ENCODE measurements at places on chromosomes 5 and 9.
A peak's percentile ranks its signal among the peaks of the same experiment; 100 is the strongest.

DNA sequence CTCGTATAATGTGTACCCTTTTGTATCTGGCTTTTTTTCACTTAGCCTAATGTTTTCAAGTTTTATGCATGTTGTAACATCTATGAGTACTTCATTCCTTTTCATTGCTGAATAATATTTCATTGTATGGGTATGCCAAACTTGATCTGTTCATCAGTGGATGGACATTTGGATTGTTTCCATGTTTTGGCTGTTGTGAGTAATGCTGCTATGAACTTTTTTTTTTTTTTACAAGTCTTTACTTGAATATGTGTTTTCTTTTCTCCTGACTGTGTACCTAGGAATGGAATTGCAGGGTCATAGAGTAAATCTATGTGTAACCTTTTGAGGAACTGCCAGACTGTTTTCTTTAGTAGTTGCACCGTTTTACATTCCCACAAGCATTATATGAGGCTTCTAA, 52.4 kb downstream of the MTREX start:
- DNase-seq: no peak

GRCh38 chr5:122576256-122577016, 198.4 kb upstream of the SNX2 start:
- no peak for DNase-seq

GRCh38 chr5:170896779-170897178, 35.0 kb downstream of the RANBP17 start:
- DNase-seq: peak; percentile 58

GRCh38 chr9:86511614-86512360, 157.6 kb upstream of the TUT7 start:
- DNase-seq: no peak

GRCh38 chr5:17279487-17279886, 62.1 kb downstream of the BASP1 start:
- no peak for DNase-seq

DNA sequence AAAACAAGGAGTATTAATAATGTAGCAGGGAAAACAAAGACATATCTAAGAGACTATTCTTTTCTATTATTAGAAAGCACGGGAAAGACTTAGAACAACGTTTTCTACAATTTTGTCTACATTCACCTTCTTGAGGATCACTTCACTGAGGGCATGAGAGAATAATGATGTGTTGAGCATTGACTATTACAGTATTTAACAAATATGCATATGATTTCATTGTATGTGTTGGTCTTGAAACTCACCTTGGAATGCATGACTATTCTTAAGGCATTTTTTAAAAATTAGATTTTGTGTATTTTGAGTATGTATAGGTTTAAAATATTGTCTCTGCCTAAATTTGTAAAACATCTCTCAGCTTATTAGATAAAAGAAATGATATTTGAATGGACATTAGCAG, 1.2 kb downstream of the FSD1L start:
- DNase-seq: no peak

- DNase-seq: no peak
These were observed 113.8 kb downstream of the RAPGEF6 start for GRCh38 chr5:131521252-131521651.

GRCh38 chr9:15480028-15480427, 30.7 kb downstream of the PSIP1 start:
- DNase-seq: no peak

- DNase-seq: no peak
These were observed 48.1 kb upstream of the FCN1 start for GRCh38 chr9:134965851-134966250.

GRCh38 chr9:81902196-81902595, 26.0 kb upstream of the SPATA31D4 start:
- no peak for DNase-seq

GRCh38 chr5:82922086-82922734, 155.0 kb downstream of the TMEM167A start:
- DNase-seq: no peak

DNA sequence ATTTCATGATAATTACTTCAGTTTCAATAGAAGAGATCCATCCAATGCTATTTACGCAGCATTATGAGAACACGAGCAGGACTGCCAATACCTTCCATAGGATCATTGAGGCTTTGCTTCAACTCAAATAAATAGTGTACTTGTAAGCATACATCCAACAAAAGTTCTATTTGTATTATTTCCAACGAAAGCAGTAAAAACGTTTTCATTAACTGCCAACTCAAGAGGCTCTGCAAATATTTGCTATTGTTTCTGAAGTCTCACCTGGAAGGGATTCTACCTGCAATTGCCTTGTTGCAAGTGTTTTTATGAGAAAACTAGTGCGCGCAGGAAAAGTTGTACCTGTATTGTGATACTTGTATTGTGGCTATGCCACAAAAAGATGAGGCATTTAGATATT, 11.0 kb upstream of the GNPDA1 start:
- no peak for DNase-seq

GRCh38 chr5:163941079-163941478, 435.7 kb downstream of the MAT2B start:
- no peak for DNase-seq

DNA sequence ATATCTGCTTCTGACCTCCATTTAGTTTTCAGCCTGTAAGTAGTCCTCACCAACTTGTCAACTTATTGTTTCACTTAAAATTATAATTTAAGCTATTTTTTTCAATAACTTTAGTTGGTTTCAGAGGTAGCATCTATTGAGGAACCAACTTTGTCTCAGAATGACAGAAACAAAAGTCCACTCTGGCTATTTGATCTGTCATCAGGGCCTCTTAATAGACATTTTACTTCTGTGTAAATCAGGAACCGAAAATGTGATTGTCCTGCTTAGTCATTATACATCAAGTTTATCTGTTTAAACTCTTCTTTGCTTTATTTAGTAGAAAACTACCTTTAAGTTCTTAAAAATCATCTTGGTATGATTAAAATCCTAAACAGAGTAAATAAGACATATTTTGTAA, 820.8 kb upstream of the EDIL3 start:
- DNase-seq: no peak

GRCh38 chr5:150294551-150295071, 5.0 kb upstream of the CAMK2A start:
- DNase-seq: no peak

GRCh38 chr9:105168870-105169319, 75.6 kb upstream of the SLC44A1 start:
- no peak for DNase-seq

DNA sequence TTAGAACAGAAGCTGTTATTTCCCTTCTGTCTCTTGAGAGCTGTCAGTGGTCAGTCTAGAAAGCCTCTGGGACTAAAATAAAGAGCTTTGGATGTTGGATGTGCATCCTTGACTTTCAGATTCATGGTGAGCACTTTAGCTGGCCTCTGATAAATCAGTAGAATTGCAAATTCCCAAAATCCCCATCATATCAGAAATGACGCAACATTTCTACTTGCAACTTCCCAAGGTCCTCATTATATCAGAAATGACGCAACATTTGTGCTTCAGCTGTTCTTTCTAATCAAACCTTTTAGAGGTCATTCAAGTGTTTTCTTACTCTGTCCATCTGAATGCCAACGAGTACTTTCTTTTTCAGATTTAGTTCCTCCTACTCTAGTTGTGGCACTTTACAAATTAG, 167.3 kb upstream of the MOCS2 start:
- no peak for DNase-seq

DNA sequence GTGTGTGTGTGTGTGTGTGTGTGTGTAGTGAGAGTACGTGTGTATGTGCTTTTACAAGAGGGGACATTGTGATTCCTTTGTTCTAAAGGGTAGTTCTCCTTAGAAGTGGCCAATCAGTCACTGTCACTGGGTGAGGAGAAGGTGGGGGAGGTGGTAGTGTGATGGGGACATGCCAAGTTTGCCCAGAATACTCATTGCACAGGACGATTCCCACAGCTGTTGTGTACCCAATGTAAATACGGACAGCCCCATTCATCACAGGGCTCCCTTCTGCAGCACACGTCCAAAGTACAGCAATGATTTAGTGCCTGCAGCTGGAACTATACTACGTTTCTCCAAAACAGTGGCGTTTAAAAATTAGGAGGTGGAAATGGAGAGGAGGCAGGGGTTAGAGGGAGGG, 287.8 kb downstream of the TLR4 start:
- no peak for DNase-seq

- DNase-seq: no peak
These were observed 24.1 kb downstream of the ITK start for GRCh38 chr5:157204765-157205164.

DNA sequence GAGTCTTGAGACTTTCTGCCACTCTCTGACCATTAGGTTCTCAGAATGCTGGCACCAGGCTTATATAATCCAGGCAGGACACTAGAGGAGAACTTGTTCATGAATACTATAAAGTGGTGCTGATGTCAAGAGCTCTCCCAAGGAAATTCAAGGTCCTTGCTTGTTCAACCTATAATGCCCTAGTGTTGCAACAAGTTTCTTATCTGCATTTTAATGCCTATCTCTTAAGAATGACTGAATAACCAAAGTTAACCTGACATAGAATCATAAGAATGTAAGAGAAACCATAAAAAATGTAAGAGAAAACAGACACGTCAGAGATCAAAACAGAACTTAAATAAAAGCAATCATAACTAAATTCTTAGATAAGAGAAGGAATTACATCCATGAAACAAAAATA, 640.8 kb upstream of the SGCD start:
- no peak for DNase-seq

- no peak for DNase-seq
These were observed 80.3 kb downstream of the EPB41L4A start for GRCh38 chr5:112338681-112339337.

- no peak for DNase-seq
These were observed 49.8 kb downstream of the NR6A1 start for GRCh38 chr9:124721109-124721906.

GRCh38 chr9:112145886-112146285, 29.2 kb downstream of the SUSD1 start:
- DNase-seq: peak; percentile 22

GRCh38 chr5:33438996-33439395, 1.8 kb upstream of the TARS1 start:
- no peak for DNase-seq

GRCh38 chr5:177501874-177502678, 4.7 kb upstream of the PDLIM7 start:
- no peak for DNase-seq

DNA sequence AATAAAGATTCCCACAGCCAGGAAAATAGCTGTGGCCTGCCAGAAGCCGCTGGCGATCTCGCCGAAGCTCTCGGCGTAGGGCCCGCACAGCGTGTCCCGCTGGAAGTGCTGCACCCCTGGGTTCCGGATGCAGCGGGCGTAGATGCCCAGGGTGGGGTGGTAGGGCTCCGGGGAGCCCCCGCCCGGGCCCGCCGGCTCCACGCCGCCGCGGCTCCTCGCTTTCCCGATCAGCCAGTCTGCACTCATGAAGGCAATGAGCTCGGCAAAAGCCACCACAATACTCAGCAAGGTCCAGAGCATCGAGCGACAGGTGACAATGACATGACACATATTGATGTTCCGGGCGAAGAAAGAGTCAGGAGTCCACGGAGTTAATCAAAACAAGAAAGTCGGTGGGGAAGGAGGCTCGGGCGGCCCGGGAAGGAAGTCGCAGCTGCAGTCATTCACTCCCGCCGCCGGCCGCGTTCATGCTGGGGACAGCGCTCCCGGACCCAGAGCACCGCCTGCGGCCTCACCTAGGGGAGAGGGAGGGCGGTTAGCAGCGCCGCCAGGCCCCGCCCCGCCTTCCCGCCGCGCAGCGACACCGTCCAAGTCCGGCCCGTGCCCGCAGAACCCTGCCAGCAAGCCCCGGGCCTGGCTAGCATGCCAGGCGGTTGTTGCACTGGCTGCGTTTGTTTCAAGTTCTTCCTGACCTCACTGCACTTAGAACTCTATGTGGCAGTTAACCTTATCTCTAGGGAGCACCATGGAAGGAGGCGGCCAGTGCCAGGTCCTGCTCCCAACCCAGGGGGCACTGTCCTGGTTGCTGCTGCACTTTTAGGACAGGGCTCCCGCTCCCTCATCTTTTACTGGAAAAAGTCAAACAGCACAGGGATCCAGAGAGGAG, 138.4 kb downstream of the LHFPL2 start:
- DNase-seq: no peak

DNA sequence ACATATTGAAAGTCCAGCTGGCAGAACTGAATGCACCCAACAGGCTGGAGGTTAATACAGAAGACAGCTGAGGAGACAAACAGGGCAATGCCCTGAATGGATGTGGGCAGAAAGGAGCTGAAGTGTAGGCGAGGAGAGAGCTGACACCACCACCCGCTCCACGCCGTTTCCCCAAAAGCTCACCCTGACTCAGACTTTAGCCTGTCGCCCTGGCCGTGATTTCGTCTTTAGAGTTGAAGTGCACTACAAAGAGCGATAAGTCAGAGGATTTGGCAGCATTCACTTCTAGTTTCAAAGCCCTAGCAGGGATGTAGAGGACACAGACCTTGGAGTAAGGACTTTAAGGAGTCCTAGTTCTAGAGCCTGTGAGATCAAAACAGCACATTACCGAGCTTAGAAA, 2.2 kb upstream of the ERAP1 start:
- no peak for DNase-seq

DNA sequence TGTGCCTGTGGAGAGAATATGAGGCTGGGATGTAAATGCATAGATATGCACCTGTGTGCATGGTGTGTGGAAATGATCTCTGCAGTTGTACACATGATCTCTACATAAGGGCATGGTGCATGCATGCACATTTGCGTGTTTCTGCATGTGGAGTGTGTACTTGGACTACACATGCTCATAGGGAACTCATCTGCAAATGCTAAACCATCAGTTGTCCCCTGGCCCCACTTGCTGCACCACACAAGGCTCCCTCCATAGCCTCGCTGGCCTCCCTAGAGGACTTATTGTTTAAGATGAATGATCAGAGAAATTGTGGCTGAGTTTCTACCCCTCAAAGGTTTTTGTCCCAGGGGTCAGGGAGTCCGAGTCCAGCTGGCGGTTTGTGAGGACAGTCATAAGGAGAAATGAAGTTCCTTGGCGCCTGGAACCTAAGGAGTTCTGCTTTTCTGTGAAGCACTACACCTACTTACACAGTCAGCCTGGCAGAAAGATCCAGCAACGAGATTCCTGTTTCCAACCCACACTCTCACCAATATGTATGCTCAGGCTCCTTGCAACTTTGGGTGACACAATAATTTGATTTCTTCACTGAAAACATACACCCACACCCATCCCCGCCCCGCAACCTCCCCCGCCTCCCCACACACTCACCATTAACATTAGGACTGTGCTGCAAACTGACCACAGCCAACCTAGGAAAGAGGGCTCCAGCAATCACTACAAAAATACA, 79.9 kb upstream of the CPEB4 start:
- no peak for DNase-seq
